ENCODE measurements at places on chromosomes 16 and 17.

- no peak for DNase-seq
Measured at GRCh38 chr16:31022544-31023251, 10.7 kb upstream of the STX4 start.

DNA sequence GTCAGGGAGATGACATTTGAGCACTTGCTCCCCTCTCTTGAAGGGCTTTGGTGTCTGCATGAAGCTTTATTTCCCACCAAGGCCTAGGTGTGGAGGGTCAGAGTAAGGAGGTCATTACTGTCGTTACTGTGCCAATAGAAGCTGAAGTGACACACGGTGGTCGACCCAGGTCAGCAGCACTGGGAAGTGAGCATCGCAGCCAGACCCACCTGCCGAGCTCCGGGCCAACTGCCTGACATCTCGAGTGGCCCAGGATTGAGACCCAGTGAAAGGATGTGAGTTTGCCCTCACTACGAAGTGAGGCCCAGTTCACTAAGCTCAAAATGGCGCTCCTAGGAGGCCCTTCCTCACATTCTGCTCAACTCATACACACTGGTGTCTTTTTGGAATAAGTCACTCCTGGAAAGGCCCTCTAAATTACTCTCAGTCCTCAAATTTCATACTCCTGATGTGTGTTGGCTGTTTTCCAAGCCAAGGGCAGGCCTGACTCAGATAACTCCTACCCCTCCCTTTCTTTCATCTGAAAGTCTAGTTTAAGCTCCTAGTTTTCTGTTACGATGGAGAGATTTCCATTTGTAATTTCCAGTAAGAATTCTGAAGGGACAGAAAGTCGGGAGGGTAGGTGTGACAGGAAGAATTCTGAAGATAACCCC, 200.4 kb downstream of the LGALS9B start:
- peak; percentile 28 for DNase-seq

GRCh38 chr17:73141411-73141810, 23.4 kb upstream of the SSTR2 start:
- DNase-seq, result no peak

- no peak for DNase-seq
Measured at GRCh38 chr17:38947189-38947588, 20.0 kb downstream of the FBXO47 start.

DNA sequence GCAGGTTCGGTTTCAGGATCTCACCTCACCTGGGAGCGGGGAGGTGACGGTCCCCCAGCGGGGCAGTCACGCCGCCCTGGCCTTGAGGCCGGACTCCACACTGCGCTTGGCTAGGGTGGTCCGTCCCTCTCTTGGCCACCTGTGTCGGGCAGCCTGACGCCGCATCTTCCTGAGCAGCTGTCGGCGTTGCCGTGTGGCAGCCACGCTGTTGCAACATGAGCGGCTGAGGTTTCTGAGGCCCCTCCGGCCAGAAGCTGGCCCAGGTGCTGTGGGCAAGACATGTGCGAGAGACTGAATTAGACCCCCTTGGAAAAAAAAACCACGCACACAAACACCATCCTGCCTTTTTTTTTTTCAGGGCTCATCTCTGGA, 49.2 kb downstream of the IRF8 start:
- DNase-seq, result no peak

DNA sequence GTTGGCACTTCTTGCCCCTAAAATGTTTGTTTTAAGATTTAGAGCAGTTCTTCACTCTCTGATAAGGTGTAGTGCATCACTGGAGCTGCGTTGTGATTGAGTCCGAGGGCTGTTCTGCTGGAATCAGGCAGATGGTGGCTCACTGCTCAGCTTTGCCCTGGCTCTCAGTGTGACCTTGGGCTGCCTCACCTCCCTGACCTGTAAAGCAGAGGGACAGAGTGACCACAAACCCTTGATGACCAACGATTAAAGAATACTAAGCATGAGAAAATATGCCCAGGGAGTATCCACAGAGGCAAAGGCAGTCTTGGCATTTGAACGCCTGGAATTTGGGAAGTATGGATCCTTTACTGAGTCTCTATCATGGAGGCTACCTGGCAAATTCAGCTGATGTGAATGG, 18.1 kb downstream of the CMIP start:
- no peak for DNase-seq

DNA sequence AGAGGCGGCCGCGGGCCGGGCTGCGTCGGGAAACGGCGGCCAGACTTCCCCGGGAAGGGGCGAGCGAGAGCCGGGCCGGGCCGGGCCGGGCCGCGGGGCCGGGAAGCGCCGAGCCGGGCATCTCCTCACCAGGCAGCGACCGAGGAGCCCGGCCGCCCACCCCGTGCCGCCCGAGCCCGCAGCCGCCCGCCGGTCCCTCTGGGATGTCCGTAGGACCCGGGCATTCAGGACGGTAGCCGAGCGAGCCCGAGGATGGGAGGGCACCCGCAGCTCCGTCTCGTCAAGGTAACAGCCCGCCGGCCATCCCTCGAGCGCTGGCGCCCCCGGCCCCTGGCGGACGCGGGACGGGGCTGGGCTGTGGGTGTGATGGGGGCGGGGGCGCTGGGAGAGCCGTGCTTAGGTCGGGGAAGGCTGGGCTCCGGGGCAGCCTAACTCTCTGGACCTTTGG, at the start of gene CRHR1:
Gene CRHR1 (plus strand): TSS at position 28 of the 448 bp plus-strand sequence. CDS start 225 bp downstream, at position 253.
- no peak for DNase-seq

DNA sequence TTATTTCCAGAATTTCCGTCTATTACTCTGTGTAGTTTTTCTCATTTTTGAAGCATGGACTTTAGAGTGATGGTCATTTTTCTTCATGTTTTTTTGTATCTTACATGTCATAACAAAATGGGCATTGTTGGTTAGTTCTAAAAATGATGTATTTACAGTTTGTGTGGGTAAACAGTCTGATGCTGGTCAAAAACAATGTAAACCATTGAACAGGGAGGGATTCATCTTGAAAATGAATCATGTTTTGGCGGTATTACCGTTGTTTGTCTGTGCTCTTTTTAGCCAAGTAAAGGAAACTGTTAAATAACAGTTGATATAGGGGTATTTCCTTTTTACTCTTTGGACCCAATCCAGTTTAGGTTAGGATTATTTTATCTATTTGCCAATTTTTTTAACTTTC, 315.8 kb downstream of the BCAS3 start:
- DNase-seq, result no peak

DNA sequence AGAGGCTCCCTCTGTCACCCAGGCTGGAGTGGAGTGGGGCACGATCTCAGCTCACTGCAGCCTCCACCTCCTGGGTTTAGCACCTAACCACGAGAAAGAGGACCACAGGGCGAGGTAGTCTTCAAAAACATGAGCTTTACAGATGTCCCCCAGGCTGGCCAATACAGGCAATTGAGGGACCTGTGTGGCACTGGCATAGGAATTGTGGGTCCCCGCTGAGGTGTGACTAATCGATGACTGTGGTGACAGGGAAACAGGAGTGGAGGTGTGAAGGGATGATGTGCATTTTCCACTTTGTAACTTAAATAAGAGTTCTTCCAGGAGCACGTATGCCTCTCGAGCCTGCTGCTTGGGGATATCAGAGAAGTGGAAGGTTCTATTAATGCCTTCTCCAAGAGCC, 12.6 kb upstream of the ARHGAP17 start:
- no peak for DNase-seq

GRCh38 chr17:48791128-48792032, 25.6 kb downstream of the TTLL6 start:
- DNase-seq, result peak; percentile 94

DNA sequence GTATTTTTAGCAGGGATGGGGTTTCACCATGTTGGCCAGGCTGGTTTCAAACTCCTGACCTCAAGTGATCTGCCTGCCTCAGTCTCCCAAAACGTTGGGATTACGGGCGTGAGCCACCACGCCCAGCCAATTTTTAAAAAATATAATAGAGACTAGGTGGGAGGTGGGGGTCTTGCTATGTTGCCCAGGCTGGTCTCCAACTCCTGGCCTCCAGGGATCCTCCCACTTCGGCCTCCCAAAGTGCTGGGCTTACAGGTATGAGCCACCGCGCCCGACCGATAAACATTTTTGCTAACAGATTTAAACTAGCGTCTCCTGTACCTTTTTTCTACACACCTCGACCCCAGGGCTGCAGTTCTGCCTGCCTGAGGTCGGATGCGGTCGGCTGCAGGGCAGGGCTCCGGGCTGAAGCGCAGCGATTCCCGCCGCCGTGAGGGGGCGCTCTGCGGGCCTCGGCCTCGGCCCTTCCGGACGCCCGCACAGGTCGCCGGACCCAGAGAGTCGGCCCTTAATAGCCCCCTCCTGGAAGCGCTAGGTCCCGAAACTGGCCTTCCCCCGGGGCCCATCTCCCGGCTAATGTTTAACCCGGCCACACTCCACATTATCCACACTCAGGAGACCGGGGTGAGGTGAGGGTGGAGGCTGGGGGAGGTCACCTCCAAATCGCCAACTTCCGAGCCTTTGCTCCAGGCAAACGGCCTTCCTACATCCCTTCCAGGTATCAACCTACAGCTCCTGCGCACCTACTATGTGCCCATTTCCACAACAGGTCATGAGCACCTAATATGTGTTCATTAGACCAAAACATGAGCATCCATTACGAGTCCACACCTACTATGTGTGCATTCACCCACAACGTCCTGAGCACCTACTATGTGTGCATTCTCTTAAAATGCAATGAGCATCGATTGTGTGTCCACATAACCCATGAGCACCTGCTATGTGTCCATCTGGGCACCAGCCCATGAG, 2.0 kb upstream of the GLIS2 start:
- peak; percentile 99 for DNase-seq

- peak; percentile 16 for DNase-seq
Measured at GRCh38 chr17:14143688-14144087, 74.4 kb downstream of the COX10 start.

DNA sequence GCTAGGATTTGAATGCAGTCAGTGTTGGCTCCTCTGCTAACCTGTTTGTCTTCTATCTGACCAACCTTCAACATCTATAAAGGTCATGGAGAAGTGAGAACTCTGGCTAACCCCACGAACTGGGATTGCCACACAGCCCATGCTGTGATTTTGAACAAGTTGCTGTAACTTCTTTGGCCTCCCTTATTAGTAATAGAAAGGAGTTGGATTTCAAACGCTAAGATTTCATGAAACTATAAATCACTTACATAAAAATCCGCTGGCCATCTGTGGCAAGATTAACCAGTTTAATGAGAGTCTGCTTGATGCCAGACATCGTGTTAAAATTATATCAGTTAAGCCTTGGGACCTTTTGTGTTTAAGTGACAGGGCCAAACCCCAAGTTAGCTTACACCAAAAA, 53.4 kb downstream of the HSD17B2 start:
- DNase-seq, result no peak

DNA sequence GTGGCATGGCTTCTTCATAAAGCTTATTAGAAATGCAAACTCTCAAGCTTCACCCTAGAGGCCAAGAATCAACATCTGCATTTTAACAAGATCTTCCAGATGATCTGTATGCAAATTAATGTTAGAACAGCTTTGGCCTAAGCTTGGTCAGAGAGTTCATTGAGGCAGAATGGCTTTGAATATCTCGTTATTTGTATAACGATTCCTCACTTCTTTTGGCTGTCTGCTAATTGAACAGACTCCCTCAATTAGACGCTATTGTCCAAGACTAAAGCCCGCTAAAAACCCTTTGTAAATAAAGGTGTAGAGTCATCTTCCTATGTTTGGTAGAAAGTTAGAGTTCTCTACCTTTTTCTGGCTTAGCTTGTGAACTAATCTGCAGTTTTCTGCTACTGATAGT, 1453.7 kb downstream of the CDH8 start:
- DNase-seq, result no peak

DNA sequence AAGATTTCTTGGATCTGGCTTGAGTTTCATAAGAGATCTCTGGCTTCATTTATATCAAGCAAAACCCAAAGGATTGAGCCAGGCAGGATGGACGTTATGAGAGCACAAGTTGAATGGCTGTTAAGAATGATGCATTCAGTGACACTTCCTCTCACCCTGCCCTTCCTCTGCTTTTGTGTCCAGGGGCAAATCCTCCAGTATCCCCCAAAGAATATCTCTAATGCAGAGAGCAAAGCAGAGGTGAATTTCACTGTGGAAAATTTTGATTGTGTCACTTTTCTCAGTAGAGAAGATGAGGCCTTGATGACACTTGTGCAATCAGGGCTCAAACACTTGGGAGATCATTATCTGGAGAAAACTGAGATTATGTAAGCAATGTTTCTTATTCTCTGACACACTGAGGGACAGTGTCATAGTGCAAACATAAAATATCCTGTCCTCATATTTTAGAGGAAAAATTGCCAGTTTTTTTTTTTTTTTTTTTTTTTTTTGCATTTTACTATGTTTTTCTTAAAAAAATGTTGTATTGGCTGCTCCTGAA, 25.3 kb downstream of the MARCHF10 start:
- no peak for DNase-seq

- DNase-seq, result no peak
Measured at GRCh38 chr16:30797670-30798309, 10.8 kb upstream of the ZNF629 start.

- no peak for DNase-seq
Measured at GRCh38 chr17:79444198-79444597, 166.7 kb downstream of the RBFOX3 start.

DNA sequence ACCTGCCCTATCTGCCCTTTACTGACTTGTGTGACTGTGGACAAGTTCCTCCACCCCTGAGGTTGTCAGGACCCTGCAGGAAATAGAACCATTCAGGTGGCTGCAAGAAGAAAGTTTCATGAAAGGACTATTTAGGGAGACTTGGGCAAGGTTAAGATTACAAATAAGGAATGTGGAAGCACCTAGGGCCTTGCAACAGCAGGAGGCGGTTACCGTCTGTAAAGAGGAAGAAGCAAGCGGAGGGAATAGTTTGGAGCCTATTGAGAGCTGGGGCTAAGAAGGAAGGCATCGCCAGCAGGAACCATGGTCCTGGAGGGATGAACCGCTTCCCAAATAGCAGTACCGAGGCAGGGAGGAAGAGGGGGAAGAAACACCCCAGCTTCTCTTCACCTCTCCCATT, 132.4 kb downstream of the PRKCB start:
- no peak for DNase-seq

Measured in ACHN (cell line).